Endothelial cell (in vitro differentiated cells): ENCODE measurements at places on chromosomes 16 and 17.

DNA sequence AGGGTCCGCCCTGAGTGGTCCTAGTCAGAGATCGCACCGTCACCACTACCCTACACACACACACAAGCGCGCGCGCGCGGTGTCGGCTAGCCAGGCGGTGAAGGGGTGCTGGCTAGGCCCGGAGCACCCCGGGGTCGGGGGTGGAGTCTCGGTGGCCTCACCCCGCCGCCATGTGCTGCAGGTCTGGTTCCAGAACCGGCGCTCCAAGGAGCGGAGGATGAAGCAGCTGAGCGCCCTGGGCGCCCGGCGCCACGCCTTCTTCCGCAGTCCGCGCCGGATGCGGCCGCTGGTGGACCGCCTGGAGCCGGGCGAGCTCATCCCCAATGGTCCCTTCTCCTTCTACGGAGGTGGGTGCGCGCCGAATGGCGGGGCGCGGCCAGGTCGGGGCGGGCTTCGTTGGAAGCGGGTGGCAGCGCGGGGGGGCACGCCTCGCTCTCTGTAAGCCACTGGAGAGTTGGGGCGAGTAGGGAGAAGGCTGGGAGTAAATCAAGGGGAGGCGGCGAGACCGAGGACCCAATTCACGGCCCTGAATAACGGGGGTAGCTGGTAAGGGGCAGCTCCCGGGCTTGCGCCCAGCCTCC is 4.8 kb downstream of the LHX1 start:
- DNase-seq = no peak

- no peak for DNase-seq
Measured at GRCh38 chr17:19470530-19471261, 59.7 kb downstream of the RNF112 start.

- peak; percentile 33 for DNase-seq
Measured at GRCh38 chr16:4315186-4316107, at the start of gene GLIS2. Gene GLIS2 (plus strand): TSS chr16:4316067. CDS start chr16:4332281, 16,214 bp downstream.

DNA sequence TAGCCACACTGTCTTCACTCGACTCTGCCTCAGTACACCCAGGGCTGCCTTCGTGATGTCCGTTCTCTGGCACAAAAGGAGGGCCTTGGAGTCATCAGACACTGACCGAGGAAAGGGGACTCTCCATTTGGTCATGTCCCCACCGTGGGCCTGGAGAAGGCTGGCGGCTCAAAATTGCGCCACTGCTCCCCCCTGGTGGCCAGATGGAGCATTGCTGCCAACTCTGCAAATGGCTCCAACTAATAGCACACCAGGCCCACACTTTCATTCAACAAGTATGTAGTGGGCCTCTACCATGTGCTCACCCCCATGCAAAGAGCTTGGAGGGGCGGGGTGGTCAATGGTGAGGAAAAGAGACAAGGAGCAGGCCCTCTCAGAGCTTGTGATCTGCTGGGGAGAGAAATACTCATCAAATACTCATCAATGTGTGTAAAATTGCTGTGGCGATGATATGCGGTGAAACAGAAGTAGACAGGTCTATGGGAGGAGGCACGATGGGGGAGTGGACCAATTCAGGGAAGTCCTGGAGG is 5.2 kb upstream of the GRIN2C start:
- peak; percentile 81 for DNase-seq

DNA sequence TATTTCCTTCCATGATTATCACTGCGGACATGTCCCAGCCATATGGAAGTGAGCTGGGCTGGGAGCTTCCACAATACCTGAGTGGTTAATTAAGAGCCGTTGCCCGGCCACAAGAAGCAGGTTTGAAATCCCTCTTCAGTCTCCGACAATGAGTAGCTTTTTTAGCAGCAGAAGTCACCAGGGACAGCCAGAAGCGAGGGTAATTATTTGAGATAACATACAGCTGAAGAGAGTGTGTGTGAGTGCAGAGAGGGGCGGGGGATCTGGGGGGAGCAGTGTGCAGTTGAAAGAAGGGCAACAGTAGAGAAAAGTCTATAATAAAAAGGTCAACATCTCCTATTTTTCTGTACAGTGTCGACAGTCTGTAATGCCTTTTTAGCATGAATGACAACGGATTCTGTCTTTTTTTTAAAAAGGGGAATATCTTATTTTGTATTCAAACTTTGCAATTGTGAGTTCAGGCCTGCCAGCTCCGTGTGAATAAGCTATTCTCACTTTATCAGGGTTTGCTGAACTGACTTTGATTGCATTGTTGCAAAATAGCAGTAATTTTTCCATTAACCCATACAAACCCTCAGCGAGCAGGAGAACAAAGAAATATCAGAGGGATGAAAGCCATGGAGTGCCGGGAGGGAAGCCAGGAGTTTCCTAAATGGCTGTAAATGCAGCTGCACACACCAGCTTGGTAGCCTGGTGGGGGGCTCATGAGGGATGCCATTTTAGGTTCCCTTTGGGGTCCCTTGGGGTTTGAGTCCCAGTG is 220.3 kb upstream of the IRX3 start:
- DNase-seq = no peak

DNA sequence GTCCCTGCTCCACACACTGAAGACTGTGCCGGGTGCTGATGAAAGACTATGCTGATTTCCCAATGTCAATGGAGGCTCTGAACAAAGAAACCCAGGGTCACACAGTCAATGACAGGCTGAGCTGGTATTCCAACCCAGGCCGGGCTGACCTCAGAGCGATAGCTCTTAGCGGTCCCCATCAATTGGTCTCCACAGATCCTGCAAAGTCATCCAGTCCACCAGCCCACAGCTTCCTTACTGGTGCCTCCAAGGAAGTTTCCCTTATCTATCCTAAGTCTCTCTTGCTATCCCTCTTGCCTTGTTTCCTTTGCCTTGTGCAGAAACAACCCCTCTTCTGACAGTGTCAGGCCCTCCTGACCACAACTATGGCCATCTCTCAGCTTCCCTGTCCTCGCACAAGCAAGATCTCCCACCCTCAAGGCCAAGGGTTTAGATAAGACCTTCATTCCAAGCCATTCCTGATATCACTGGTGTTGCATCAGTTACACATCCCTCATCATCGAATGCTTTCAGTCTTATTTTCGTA is 52.7 kb upstream of the KSR1 start:
- no peak for DNase-seq

- DNase-seq = no peak
Measured at GRCh38 chr16:25045696-25046381, 30.7 kb upstream of the ARHGAP17 start.

DNA sequence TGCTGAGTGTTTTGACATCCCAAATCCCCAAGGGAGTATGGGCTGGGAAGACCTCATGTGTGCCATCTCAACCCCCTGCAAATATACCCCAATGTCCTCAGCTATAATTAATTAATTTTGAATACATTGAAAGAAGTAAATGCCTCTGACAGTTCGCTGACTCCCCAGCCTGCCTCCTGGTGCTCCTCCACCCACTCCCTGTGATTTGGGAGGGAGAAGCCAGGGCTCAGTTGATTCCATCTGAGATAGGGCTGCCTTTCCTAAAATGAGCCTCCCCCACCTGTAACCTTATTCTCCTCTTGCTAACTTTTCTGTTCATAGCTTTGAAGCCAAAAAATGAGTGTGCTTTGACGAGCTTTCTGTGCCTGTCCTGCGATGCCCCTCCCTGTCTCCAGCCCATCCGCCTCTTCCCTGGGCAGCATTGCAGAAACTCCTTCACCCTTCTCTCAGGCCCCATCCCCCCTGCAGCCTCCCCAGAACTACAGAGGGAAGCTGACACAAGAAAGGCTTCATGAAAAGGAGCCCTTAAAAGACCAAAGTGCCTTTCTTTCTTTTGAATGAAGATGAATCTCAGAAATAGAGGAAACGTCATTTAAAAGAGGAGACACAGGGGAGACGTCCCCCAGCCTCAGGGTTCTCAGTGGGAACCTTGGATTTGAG is 70.3 kb downstream of the HLF start:
- DNase-seq = no peak

GRCh38 chr17:1039511-1040215 is 42.7 kb downstream of the TIMM22 start:
- DNase-seq = peak; percentile 62

GRCh38 chr16:8621222-8621571 is 301 bp upstream of the METTL22 start:
- DNase-seq = no peak

GRCh38 chr16:17364319-17365210 is 106.2 kb downstream of the XYLT1 start:
- no peak for DNase-seq

DNA sequence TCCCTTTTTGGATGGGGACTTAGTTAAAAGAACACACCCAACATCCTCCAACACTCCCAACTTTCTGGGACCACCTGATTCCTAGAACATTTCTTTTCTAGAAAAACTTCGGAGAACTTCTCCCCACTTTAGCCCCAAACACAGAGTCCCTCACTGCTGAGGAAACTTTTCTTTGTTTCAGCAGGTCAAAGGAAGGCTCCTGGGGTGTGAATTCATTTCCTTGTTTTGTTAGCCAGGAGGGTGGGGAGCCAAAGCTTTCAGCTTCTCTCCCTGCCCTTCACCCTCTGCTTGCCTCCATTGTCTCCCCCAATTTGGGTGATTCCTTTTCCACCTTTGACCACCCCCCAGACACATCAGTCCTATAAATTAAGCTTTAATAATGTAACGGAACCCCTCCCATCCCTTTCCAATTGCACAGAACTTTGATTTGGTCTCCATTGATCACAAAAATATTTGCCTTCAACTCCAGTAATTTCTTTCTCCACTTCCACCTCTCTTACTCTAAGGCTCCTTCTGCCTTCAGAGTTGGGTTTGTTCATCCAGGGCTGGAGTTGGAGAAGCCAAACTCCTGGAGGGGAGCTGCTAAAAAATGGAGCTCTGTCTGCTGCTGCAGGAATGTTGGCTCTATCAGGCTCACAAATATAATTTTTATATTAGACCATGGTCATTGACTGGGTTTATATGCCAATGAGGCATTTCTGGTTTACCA is 10.3 kb downstream of the HOXB4 start:
- DNase-seq = no peak

DNA sequence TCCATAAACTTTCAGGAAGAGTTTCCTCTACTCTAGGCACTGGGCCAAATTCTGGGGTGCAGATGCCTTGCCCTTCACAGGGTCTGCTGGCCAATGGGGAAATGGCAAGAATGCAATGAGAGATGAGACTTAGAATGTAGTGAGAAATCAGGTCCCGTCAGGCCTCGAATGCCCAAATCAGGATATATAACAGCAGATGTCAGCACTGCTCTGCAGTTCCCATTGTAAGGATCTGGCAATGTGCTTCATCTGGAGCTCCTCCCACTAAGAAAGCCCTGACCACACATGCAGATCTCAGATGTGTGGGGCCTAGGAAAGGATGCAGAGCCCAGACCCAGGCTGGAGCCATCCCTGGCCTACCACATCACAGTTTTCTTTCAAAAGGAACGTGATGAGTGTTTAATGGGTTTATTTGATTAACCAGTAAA is 13.9 kb upstream of the LPCAT2 start:
- DNase-seq = no peak

DNA sequence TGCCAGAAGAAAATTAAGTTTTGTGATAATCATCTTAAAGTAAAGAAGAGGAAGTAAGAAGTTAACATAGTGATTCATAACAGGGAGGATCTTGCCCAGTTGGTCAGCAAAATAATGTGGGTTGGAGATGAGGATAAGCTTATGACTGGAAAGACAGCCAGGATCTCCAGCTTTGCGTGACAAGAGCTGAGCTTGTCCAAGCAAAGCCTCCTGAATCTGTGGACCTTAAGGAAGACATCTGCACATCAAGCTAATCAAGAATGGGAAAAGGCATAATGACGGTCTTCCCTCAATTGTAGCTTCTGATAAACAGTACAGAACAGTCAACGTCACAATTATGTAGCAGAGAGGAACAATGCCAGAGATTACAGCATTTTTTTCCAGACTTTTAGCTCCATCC is 744.7 kb upstream of the GOT2 start:
- no peak for DNase-seq

GRCh38 chr16:58809213-58809612 is 75.1 kb upstream of the GOT2 start:
- DNase-seq = no peak

DNA sequence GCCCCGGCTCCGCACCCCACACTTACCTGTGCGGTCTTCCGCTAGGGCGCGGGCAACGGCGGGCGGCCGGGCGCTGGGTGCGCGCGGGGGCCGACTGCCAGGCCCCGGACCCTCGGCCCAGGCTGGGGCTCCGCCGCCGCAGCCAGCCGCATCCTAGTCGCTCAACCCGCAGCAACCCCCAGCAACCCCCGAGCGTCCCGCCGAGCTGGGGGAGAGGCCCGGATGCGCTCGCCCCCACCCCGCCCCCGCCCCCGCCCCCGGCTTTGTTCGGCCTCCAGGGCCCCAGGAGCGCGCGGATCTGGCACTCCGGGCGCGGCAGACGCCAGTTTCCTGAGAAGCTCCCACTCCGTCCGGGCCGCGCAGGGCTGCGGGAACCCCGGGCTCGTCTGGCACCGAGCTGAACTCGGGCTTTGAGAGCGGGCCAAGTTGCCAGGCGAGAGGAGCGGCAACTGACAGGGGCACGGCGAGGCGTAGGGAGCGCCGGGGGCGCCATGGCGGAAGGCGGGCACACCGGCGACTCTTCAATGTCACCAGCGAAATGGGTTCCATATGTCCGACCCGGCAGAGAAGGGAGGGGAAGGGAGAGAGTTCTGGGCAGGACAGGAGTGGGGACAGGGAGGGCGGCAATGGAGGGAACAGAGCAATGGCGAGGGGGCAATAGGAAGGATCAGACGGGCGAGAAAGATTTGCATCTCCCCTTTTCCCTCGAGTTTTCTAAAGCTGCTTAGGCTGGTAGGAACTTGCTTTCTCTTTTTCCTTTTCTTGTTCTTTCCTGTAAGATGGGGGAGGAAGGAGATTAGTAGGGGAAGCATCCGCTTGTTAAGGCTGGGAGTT is 13.7 kb downstream of the HOXB4 start:
- peak; percentile 59 for DNase-seq

GRCh38 chr17:61797283-61797682 is 66.0 kb downstream of the BRIP1 start:
- no peak for DNase-seq

- peak; percentile 12 for DNase-seq
Measured at GRCh38 chr17:51427856-51428255, 167.5 kb downstream of the UTP18 start.

- no peak for DNase-seq
Measured at GRCh38 chr16:10831894-10832886, 13.6 kb upstream of the TVP23A start.

DNA sequence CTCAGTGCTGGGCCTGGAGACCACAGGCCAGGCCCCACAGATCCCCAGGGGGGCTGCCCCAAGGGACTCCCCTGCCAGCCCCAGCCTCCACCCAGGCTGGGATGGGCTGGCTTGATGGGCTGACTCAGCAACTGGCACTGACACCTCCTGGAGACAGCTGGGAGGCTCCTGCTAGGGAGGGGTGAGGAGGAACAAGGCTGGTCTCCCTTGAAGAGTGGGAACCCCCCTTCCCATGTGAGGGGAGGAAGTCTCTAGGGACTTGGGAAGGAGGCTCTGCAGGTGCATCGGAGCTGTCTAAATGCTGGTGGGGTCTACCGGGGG is 10.4 kb downstream of the NHERF1 start:
- no peak for DNase-seq

- no peak for DNase-seq
Measured at GRCh38 chr17:76562734-76563148, 22.9 kb downstream of the PRCD start.
